ENCODE measurements at places on chromosomes 1 and 21.

DNA sequence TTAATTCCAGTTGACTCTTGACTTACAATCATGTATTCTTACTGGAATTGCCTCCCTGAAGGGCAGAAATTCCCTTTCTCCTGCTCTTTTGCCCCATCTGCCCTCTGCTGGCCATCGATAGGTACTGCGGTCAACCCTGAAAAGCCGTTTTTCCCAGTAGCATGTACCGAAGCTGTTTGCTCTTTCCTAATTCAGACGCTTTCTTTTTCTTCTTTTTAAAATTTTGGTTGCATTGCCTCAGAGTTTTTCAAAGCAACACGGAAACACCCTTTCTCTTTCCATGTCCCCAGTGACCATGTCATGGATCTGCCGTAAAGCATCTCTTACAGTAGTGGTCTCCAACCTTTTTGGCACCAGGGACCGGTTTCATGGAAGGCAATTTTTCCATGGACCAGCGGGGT, 164.2 kb upstream of the C1orf21 start:
- no peaks in the 10 kb centered on the region for H3K27me3 ChIP-seq
- no peak overlapping the region for H3K4me3 ChIP-seq
- H3K27ac ChIP-seq, result no peak overlapping the region

DNA sequence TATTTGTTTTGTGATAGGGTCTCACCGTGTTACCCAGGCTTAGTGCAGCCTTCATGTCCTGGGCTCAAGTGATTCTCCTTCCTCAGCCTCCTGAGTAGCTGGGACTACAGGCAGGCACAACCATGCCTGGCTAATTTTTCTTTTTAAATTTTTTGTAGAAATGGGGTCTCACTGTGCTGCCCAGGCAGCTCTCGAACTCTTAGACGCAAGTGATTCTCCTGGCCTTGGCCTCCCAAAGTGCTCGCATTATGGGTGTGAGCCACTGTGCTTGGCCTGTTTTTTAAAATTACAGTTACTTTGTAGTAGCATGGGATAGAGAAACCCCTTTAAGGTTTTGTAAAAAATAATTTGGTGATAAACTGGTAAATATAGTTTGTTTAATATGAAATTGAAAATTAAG, 69.9 kb downstream of the RPS6KC1 start:
- DNase-seq, result no peak
- H3K27me3 ChIP-seq, result no peaks in the 10 kb centered on the region
- no peak overlapping the region for H3K4me3 ChIP-seq

DNA sequence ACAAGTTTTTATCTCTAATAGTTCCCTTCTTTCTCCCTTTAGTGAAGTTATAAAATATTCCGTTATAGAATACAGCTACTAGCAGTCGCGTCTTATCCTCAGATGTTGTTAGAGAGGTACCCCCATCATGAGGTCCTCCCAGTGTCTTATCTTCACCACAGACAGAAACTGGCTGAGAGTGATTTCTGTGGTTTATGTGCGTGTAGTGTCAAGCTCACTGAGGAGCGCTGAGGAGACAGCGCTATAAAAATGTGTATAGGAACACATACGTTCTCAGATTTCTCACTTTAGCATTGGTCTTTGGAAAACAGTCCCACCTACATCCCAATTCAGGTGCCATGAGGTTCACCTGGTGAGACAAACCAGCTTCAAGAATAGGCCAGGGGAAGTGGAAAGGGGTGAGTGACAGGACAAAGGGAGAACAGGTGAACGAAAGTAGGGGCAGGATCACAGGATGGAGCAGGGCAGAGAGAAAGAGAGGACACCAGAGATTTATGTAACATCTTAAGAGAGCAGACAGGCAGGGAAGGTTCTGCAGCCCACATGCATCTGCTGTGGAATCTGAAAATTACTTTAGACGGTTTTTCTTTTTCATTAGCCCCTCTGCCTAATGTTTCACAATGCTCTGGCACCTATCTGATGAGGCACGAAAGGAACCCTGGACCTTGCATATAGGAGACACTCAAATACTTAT, 2.7 kb upstream of the PLEKHO1 start:
- no peak for DNase-seq
- no peak overlapping the region for H3K4me3 ChIP-seq
- peaks cover 17% of the 10 kb centered on the region for H3K36me3 ChIP-seq
- H3K4me1 ChIP-seq, result peaks cover 45% of the 10 kb centered on the region
- no peak overlapping the region for H3K27ac ChIP-seq
- H3K27me3 ChIP-seq, result peaks cover 5% of the 10 kb centered on the region

- H3K4me3 ChIP-seq, result peak within 1 kb of the TSS; percentile 75
- H3K27ac ChIP-seq, result peak within 1 kb of the TSS; percentile 93
- peaks cover 9% of the 10 kb centered on the region for H3K36me3 ChIP-seq
- peak; percentile 96 for DNase-seq
Measured at GRCh38 chr1:45011837-45012638, at the start of gene UROD. UROD (plus strand) TSS chr1:45012254; CDS start chr1:45012266, 12 bp downstream.

- no peak for DNase-seq
- no peaks in the 10 kb centered on the region for H3K4me1 ChIP-seq
- no peak overlapping the region for H3K27ac ChIP-seq
- H3K36me3 ChIP-seq, result no peaks in the 10 kb centered on the region
Measured at GRCh38 chr1:14975119-14975518, 178.4 kb upstream of the TMEM51 start.

DNA sequence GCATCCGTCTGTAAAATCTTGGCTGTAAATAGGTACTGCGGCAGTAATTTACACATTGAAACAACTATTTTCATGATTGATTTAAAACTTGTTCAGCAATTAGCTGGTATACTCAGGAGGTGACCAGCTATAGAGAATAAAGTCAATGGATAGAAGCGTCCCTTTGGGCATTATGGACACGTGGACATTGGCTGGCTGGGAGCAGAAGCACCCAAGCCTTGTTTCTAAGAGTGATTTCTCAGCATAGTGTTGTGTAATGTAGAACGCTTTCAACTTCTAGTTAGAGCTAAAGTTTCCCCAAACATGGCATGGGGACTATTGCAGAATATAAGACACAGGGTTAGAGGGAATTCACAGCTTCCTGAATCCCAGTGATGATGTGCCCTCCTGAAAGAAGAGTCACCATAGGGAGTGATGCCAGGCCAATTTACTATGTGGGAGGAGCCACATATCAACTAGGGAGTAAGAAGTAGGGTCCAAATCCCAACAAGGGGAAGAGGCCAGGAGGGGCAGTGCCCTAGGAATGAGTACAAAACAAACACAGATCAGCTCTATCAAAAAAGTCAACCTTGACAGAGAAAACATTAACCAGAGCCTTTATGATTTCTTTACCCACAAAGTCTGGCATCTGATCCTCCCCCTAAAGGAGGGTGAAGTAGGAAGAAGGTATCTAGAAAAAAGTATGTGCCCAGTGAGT, 92.7 kb downstream of the SUSD4 start:
- no peaks in the 10 kb centered on the region for H3K36me3 ChIP-seq
- no peak for DNase-seq
- no peaks in the 10 kb centered on the region for H3K4me1 ChIP-seq

GRCh38 chr1:67332653-67333529, 25.2 kb downstream of the IL12RB2 start:
- peak overlapping the region; percentile 91 for H3K27ac ChIP-seq
- peaks cover 70% of the 10 kb centered on the region for H3K36me3 ChIP-seq
- H3K4me1 ChIP-seq, result peaks cover 75% of the 10 kb centered on the region
- no peaks in the 10 kb centered on the region for H3K27me3 ChIP-seq
- peak overlapping the region; percentile 10 for H3K4me3 ChIP-seq
- DNase-seq, result peak; percentile 74

DNA sequence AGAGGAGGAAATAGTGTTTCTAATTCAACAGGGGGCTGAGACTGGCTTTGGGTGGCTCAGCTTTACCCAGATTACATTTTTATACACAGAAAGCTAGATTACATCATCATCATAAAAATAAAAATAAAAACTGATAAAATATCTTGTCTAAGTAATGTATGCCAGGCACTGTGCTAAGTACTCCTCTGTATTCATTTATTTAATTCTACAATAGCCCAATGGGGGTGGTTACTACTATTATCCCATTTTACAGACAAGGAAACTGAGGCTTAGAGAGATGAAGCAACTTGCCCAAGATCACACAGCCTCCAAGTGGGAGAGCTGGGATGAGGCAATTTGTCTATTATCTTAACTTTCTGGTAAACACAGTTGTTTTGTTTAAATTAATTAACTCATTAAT, 62.3 kb upstream of the ECE1 start:
- DNase-seq, result no peak
- no peak overlapping the region for H3K4me3 ChIP-seq
- peaks cover 2% of the 10 kb centered on the region for H3K27me3 ChIP-seq
- no peaks in the 10 kb centered on the region for H3K4me1 ChIP-seq
- no peak overlapping the region for H3K27ac ChIP-seq

DNA sequence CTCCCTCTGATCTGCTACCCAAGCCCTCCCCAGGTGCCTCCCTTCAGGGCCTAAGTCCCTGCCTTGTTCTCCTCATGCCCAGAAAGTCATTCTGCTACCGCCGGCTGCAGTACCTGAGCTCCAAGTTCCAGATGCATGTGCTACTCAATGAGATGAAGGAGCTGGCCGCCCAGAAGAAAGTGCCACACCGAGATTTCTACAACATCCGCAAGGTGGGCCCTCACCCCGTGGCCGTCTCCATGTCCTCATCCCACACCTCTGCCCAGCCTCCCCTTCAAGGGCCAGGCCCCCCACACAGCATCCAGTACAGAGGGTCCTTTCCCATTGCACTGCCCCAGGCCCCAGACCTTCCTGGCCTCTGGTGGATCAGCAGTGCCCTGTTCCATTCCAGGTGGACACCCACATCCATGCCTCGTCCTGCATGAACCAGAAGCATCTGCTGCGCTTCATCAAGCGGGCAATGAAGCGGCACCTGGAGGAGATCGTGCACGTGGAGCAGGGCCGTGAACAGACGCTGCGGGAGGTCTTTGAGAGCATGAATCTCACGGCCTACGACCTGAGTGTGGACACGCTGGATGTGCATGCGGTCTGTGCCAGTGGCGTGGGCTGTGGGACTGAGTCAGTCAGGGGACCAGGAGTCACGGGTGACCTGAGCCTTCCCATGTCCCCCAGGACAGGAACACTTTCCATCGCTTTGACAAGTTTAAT, 8.2 kb downstream of the AMPD2 start:
- DNase-seq, result peak; percentile 38
- H3K36me3 ChIP-seq, result peaks cover 21% of the 10 kb centered on the region
- no peak overlapping the region for H3K4me3 ChIP-seq
- no peaks in the 10 kb centered on the region for H3K27me3 ChIP-seq
- peaks cover 19% of the 10 kb centered on the region for H3K4me1 ChIP-seq
- no peak overlapping the region for H3K27ac ChIP-seq

DNA sequence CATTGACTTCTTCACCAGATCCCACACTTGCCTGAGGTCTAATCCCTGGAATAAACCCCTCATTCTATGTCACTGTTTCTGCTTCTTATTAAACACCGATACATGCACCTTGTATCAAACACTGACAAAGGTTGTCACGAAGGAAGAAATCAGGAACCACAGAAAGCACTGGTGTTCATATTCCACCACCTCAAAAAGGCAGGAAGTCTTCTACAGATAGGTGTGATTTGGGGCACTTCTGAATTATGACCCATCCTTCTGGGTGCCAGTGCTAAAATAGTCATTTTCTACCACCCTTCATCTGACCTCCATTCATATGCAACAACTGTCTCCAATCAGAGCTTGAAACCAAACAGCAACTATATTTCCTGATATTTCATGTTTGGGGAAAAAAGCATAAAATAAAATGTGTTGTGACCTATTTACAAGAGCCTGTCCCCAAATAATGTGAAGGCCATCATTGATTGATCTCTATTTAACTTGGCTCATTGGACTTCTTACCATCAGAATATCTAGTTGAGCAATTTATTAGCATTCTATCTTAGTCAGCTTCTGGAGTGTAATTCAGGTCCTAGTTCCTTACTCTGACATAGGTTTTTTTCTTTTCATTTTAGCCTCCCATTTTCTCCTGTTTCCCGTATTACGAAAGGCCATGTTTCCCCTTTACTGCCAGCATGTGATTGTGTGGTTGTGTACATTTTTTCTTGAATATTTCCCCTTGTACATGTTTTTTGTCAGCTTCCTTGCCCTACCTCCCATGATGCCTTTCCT, 43.1 kb downstream of the DUSP10 start:
- DNase-seq, result no peak
- peaks cover 50% of the 10 kb centered on the region for H3K36me3 ChIP-seq
- no peak overlapping the region for H3K27ac ChIP-seq
- no peaks in the 10 kb centered on the region for H3K27me3 ChIP-seq

- H3K27ac ChIP-seq, result no peak overlapping the region
- H3K4me1 ChIP-seq, result peaks cover 20% of the 10 kb centered on the region
- H3K27me3 ChIP-seq, result peaks cover 88% of the 10 kb centered on the region
- no peak overlapping the region for H3K4me3 ChIP-seq
- H3K36me3 ChIP-seq, result peaks cover 1% of the 10 kb centered on the region
Measured at GRCh38 chr1:25729045-25729444, 70.9 kb upstream of the SELENON start.

GRCh38 chr1:211345719-211346118, 19.1 kb downstream of the TRAF5 start:
- DNase-seq, result no peak
- no peak overlapping the region for H3K4me3 ChIP-seq
- H3K36me3 ChIP-seq, result peaks cover 44% of the 10 kb centered on the region
- H3K27ac ChIP-seq, result no peak overlapping the region

- H3K27me3 ChIP-seq, result no peaks in the 10 kb centered on the region
- no peaks in the 10 kb centered on the region for H3K36me3 ChIP-seq
- DNase-seq, result no peak
- no peak overlapping the region for H3K4me3 ChIP-seq
Measured at GRCh38 chr1:201602413-201603265, 63.7 kb downstream of the NAV1 start.

- no peak overlapping the region for H3K4me3 ChIP-seq
- H3K36me3 ChIP-seq, result no peaks in the 10 kb centered on the region
- H3K27me3 ChIP-seq, result no peaks in the 10 kb centered on the region
- no peak for DNase-seq
- H3K27ac ChIP-seq, result peak overlapping the region; percentile 84
Measured at GRCh38 chr21:21200939-21201615, 202.9 kb downstream of the NCAM2 start.

DNA sequence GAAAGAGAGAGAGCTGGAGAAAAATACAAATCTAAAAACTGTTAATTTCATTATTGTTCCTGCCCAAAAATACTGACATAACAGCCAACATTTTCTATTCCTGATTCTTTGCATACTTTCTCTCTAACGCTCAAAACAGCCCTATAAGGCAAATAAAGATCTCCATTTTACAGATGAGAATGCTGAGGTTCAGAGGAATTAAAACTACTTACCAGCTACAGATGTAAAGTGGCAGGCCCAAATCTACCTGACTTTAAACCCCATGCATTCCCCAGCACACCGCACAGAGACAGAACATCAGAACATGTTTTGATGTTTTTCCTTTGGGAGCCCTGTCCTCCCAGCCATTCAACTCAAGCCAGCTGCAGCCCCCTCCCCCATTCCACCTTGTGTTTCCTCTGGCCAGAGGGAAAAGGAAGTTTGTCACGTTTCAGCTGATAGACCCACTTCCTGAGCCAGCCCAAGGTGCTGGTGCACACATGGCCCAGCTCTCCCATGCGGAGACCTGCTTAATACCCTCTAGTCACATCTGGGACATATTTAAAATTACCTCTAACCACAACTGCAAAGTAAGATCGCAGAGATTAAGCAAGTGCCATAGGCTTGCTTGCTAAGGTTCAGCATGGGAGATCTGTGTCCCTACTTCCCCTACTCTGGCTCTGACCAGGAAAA, 133.1 kb upstream of the NFIA start:
- peaks cover 4% of the 10 kb centered on the region for H3K4me1 ChIP-seq
- no peak overlapping the region for H3K27ac ChIP-seq
- no peak overlapping the region for H3K4me3 ChIP-seq
- no peaks in the 10 kb centered on the region for H3K36me3 ChIP-seq
- no peak for DNase-seq

All from activated CD8-positive, alpha-beta memory T cell treated with anti-CD3 and anti-CD28 coated beads, Interleukin-2, amount 10 ng/mL, durations not matched to agents 7 days and 5 days (primary cell).